Activated CD4-positive, alpha-beta T cell treated with anti-CD3 and anti-CD28 coated beads, Interleukin-2, amount 50 U/mL, for 16 hours (primary cell): ENCODE measurements at places on chromosomes 5 and 9.

GRCh38 chr5:68669864-68670575 is 423.8 kb upstream of the SLC30A5 start:
- no peak for DNase-seq

DNA sequence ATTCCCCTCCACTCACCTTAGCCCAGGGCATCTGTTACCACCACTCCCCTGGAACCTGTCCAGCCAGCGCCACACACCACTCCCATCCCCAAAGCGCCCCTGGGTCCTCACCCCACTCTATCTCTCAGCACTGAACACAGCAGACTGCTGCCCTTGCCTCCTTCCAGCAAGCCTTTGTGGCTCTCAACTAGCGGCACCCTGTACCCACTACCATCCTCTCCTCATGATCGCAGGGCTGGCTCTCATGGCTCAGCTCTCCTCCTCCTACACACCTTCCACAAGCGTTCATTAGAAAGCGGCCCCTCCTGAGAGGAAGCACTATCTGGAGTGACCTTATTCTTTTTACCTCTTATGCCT is 13.3 kb upstream of the BASP1 start:
- no peak for DNase-seq

DNA sequence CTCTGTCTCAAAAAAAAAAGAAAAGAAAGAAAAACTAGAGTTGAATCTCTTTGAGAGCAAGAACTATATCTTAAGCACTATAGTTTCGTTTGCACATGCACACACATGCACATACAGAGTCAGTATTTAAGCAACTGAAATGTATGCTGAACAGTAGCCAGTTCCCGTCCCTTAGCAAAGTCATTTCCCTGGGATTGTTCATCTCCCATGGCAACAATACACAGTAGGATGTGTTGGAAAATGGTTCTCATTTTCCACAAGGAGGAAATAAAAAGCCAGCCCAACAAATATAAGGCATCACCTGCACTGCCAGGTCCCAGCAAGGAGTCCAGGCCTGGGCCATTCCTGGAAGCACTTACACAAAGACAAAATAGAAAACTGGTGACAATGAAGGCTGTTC is 4.2 kb upstream of the ZNF346 start:
- DNase-seq = no peak

- no peak for DNase-seq
Measured at GRCh38 chr5:108315829-108316228, 66.1 kb downstream of the FBXL17 start.

DNA sequence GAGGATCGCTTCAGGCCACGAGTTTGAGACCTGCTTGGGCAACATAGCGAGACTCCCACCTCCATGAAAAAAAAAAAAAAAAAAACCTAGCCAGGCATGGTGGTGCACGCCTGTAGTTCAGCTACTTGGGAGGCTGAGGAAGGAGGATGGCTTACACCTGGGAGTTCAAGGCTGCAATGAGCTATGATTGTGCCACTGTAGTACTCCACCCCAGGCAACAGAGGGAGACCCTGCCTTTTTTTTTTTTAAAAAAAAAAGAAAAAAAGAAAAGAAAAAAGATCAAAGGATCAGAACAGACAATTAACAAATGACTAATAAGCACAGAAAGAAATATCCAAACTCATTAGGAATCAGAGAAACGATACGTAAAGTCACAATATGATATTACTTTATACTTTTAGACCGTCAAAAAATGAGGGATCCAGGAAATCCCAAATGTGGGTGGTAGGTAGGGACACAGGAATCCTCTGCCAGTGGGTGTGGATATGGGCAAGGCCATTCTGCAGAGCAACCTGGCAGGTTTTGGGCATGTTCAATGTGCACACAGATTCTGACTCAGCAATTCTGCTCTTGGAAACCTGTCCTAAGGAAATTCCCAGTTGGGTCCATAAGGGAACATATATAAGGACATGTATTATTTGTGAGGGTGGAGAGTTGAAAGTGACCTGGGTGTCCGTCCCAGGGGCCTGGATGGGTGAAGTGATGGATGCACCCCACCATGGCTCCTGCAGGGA is 144.7 kb upstream of the TBC1D2 start:
- no peak for DNase-seq

DNA sequence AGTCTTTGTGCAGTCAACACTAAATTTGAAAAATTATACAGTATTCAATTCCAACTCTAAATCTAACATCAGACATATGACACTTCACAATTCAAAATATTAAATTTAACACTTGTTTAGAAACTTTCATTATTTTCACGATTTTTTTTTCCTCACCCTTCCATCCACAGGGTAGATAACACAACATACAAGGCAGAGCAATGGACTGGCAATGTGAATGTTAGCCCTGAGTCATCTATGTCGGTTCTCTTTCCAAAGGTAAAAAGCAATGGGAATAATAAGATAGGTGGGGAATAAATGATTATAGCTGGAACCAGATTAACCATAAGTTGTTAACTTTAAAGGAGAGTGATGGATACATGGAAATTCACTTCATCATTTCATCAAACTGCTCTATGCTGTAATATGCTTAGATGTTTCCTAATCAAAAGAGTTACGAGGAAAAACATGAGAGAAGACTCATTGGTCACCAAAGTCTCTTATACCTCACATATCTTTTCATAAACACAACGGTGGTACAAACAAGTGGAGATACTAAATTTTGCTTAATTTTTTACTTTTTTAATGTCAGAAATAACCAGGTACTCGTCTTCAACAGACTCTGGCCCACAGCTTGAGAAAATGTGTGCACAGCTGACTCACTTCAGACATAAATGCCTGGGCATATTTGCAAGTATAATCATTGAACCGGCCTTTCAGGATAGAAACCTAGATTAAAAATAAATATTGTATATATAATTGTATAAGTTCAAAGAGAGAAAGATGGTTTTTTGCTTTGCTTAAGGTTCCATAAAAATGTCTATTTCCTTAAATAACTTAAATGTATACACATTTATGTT is 23.0 kb downstream of the RFX3 start:
- no peak for DNase-seq

GRCh38 chr9:133154097-133154989 is 9.4 kb downstream of the GBGT1 start:
- no peak for DNase-seq

- no peak for DNase-seq
Measured at GRCh38 chr9:105835721-105836120, 141.4 kb downstream of the TMEM38B start.

- DNase-seq = no peak
Measured at GRCh38 chr5:76548525-76549229, 74.5 kb downstream of the F2RL2 start.

DNA sequence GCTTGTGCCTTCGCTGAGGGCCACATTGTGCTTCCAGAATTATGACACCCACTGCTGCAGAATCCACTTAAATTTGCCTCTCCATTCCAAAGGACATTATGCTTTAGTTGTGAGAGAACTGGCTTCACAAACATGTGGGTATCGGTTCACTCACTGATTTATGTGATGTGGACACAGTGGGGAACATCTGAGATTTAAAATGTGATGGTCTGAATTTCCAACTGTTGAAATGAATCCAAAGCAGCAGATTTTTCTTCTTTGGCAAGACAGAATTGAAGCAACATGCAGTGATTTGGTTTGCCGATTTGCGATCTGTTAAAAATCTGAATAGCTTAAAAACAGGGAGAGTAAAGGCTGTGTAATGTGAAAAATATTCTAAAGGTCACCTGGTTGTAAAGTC is 20.3 kb downstream of the PCSK5 start:
- DNase-seq = no peak

GRCh38 chr5:103358305-103358995 is 99.9 kb downstream of the MACIR start:
- DNase-seq = no peak

DNA sequence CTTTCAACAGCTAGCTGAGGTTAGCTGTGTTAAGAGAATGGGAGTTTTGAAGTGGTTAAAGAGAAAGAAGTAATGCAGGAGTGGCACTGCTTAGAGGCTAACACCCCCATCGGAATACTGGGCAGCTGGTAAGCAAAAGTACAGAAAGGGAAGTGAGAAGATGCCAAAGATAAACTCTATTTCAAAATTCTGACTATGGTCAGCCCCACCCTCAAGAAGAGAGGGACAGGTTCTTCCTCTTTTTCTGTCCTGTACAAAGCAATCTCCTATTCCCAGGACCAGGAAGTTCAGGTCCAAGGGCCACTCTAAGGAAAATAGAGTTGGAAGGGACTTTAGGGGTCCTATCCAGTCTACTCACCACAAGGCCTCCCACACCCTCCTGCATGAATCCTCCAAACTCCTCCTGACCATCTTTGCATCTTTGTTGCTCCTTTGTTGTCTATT is 45.9 kb upstream of the JAK2 start:
- peak; percentile 60 for DNase-seq

DNA sequence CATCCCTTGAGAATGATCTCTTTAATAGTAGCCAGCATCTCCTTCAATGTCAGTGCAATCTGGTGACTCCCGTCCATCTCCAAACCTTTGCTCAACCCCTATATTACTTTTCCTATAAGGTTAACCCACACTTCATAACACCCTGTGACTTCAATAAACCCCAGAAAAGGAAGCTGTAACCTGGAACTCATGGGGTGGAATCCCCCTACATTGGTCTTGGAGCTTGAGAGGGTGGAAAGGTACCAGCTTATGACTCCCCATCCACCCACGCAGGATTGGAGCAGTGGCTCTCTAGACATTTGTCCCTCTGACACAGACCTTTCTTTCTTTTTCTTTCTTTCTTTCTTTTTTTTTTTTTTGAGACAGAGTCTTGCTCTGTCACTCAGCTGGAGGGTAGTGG is 54.7 kb upstream of the ZFR start:
- no peak for DNase-seq

- DNase-seq = no peak
Measured at GRCh38 chr5:19546521-19546920, 441.5 kb downstream of the CDH18 start.

GRCh38 chr9:133108794-133109641 is 12.0 kb downstream of the RALGDS start:
- DNase-seq = no peak

DNA sequence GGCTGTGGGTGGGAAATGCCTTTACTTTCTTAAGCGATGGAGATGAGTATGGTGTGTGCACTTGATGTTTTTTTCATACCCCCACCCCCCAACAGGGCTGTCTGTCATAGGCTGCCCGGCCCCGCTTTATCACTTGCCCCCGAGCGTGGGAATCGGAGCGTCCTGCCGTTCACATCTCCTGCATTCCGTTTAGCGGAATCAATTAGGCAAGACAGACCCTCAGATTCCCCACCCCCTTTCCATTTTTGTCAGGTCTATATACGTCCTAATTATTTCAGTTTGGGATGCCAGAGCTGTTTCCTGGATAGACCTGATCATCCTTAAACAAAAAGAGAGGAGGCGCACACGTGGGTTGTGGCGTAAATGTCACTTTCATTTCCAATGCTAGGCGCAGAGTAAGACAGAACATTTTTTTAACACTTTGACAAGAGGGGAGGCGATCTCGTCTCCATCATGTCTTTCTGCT is 217.2 kb downstream of the MEF2C start:
- no peak for DNase-seq

GRCh38 chr5:17838469-17838868 is 204.2 kb downstream of the TAF11L14 start:
- DNase-seq = no peak

DNA sequence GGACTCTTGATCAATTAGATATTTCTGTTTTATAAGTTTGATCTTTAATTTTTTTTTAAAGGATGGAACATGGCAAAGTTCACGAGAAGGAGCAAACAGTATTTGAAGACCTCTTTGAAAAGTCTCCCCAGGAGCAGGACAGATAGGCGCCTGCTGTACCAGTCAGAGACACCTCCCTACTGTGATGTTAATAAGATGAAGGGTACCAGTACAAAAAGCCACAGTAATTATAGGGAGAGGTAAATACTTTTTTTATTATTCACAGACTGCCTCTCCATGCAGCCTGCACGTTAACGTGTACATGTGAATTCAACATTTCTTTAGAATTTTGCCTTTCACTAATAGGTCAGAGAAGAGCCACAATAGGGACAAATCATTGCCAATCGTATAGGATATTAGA is 146.5 kb upstream of the CDH6 start:
- no peak for DNase-seq

- peak; percentile 47 for DNase-seq
Measured at GRCh38 chr5:56612759-56613158, 202.6 kb upstream of the MAP3K1 start.

- no peak for DNase-seq
Measured at GRCh38 chr9:132168347-132168746, 6.5 kb downstream of the NTNG2 start.

DNA sequence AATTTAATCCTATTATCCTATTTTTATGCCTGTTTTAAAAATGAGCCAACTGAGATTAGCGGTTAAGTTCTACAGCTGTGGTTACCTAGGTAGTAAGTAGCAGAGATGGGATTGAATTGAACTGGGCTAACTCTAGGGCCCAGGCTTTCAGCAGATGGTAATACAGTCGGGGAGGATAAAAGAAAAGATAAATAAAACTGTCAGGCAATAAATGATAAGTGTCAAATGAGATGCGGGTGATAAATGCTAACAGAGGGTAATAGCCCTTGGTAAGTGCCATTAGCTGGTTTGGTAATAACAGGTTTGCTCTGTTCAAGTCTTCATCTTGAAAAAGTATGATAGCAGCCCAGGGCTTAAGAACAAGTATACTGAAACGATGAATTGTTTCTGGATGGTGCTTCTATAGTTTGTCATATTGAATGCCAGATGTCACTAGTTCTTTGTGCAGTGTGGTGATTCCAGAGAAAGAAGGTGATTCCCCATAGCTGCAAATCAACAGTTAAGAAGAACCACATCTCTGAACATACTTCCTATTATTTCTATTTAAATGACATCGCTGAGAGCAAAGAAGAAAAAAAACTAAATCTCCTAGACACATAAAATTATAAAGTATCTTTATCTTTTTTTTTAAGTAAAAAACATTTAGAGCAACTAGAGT is 360.8 kb upstream of the PANK3 start:
- no peak for DNase-seq

DNA sequence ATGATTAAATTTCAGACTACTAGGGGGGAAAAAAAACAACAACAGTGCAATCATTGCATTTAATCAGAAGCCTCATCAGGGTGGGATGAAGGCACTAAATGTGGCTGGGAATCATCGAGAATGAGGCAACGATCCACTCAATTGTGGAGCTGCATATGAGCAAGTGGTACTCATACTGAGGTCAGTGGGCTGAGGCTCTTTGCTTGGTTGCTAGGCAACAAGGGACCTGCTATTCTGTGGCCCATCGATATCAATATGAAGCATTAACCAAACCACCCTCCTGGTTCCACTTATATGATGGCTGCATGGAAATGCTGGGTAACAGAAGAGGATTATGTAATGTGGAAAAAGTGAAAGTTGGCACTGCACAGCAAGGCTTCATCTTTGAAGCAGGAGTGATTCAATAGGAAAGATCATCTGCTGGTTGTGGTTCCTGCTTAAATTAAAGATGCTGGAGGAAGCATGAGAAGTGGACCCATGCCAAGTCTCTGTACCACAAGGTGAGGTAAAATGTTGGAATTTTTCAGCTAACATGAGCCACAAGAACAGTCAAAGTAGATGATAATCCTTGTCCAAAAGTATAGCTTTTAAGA is 159.8 kb upstream of the HMHB1 start:
- DNase-seq = peak; percentile 65

DNA sequence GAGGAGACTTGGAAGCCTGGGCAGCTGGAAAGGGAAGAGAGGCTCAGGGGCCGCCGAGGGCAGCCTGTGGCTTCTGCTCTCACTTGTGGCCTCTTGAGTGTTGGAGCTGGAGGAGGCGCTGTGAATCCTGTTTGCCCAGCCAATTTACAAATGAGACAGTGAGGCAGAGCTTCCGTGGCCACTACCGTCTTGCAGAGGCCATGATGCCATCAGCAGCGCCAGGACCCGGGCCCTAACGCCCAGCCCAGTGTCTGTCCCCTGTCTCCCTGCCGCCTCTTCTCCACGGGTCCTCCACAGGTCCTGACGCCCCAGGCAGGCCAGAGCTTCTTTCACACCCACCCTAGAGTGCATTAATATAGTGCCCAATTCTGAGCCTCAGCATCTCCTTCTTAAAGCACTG is 172.8 kb downstream of the GOLPH3 start:
- DNase-seq = no peak
